NCI-H2029 treated with DMSO at 0.1 percent for 48 hours (cell line): ENCODE measurements at places on chromosomes 6 and 20.
A peak's percentile ranks its signal among the peaks of the same experiment; 100 is the strongest.

DNA sequence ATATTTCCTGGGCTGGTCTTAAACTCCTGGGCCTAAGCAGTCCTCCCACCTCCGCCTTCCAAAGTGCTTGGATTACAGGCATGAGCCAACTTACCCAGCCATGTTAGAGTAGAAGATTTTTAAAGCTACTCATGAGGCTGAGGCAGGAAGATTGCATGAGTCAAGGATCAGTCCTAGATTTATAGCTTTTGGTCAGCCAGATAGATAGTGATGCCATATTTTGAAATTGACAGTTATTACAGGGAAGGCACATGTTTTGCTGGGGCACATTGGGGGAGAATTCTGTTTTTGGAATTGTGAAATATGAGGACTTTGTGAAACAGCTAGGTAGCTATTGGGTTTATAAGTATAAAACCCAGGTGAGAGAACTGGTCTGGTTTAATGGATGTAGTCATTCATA lies 40.9 kb downstream of the DOP1A start:
- no peak for DNase-seq

DNA sequence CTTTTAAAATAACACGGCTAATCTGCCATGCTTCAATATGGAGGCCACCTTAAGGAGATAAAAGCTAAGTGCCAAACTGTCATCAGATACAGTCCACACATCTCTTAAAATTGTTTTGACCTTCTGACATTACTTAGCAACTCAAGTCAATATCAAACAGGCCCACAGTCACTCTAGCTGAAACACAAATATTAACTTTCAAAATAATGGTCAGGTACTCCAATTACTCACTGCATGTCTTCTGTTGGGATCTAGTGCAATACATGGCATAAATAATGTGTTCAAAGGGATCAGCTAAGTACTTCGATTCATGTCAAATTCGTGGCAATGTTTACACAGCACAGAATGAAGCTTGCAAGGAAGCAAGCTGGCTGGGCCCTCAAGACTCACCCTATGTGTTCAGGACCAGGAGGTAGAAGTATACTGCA lies 133.9 kb upstream of the BEND6 start:
- no peak for DNase-seq

DNA sequence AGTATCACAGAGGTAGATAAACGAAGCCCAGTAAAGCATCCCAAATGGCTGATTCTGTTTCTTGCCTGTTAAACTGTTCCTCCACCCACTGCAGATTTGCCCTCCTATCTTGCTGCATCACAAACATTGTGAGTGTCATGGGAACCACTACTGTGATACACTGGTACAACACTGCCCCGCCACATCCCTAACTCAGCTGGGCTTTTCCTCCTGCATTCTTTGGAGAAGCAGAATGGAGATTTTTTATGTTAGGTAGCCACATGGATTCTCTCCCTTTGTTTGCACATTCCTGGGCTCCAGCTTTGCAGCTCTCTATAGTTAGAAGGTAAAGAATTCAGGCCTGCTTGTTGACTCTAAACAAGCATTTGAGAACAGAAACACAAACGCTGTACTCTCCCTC lies 234.1 kb downstream of the TMEM242 start:
- peak; percentile 65 for DNase-seq

DNA sequence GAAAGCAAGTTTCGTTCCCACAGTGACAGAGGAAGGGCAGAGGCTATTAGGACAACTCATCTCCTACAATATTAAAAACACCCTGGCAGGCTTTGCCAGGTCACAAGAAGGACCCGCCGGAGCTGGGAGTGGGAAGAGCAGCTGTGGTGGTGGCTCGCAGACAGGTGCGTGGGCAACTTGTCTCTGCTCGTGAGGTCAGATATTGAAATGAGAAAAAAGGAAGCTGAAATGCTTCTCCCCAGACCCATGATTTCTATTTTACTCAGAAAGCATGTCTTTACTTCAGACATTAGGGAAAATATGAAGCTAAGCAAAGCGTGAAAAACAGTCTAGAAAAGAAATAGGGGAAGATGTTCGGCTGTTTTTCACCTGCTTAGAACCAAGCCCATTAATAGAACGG lies 166.3 kb upstream of the EEF1E1 start:
- no peak for DNase-seq

- DNase-seq = no peak
Observed at GRCh38 chr6:133512410-133513016, 271.4 kb downstream of the EYA4 start.

DNA sequence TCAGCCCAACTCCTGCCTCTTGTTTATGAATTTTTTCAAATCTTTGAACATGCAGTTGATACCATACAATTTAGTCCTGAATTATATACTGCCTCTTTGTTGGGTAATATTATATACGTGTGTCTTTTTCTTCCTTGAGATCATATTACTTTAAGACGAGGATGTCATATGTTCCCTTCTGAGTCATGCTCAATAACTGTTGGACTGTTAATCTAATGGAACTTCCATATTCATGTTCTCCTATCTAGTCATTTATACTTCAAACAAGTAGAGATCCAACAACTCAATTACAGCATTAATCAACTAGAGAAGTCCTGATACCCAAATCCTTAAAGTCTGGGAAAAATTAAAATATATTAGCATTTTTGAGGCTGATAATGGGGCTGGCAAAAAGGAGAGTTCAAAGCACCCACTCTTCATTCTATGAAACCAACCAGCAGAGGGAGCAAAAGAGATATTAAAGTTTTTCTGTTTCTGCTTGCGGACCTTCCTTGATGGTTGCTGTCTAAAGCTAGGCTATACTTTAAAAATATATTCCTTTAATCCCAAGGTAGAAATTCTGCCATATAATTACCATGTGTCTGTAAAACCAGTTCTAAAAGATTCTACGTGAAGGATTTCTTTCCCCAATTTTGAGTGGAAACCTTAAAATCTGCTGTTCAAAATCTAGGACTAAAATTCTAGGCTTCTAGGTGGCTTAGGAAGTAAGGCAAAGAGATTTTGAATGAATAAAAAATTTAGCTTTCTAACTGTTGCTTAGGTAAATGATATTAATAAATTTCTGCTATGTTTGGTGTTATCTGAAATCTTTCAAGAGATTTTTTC lies 498.9 kb downstream of the BCKDHB start:
- peak; percentile 43 for DNase-seq

DNA sequence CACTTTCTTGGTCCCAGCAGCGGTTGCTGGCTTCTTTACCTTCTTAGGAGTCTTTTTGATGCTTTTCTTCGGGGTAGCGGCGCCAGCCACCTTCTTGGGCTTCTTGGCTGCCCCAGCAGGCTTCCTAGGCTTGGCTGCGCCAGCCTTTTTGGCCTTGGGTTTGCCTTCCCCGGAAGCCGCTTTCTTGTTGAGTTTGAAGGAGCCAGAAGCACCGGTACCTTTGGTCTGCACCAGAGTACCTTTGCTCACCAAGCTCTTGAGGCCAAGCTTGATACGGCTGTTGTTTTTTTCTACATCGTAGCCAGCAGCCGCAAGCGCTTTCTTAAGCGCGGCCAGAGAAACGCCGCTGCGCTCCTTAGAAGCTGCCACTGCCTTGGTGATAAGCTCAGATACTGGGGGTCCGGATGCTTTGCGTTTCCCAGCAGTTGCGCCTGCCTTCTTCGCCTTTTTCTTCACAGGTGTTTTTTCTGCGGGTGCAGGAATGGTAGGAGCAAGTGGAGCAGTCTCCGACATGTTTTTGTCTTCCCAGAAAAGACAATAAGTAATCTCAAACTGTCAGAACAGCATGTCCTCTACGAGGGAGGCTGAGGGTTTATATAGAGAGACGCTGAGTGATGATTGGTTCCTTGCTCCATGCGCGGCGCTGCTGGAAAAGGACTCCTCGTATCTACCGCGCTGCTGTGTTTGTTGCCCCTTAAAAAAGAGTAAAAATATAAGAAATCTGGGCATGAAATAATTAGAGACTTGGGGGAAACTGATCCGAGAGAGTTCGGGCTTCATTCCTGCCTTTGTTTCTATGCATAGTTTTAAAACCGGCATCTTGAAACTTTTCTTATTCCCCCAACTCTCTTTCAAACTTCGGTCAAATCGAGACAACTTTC lies 130.3 kb upstream of the BTN3A2 start:
- DNase-seq = no peak

DNA sequence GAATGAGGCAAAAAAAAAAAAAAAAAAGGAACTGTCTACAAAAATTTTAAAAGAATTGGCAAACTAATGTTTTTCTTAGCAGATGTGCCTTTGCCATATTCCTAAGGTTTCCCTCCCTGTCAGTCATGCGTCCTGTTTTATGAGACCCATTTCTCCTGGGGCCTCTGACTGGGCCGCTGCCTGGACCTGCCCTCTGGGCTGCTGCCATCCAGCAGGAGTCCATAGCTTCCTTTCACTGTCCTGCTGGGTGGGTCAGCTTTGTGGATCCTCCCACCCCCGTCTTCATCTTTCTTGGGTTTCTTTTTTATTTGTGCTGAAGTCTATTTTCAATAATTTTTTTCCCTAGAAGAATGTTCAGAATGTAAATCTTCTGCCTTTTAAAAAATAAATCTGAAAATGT lies 110.8 kb upstream of the SCP2D1 start:
- DNase-seq = no peak

GRCh38 chr6:79079561-79080041 lies 1.5 kb upstream of the PHIP start:
- DNase-seq = no peak

DNA sequence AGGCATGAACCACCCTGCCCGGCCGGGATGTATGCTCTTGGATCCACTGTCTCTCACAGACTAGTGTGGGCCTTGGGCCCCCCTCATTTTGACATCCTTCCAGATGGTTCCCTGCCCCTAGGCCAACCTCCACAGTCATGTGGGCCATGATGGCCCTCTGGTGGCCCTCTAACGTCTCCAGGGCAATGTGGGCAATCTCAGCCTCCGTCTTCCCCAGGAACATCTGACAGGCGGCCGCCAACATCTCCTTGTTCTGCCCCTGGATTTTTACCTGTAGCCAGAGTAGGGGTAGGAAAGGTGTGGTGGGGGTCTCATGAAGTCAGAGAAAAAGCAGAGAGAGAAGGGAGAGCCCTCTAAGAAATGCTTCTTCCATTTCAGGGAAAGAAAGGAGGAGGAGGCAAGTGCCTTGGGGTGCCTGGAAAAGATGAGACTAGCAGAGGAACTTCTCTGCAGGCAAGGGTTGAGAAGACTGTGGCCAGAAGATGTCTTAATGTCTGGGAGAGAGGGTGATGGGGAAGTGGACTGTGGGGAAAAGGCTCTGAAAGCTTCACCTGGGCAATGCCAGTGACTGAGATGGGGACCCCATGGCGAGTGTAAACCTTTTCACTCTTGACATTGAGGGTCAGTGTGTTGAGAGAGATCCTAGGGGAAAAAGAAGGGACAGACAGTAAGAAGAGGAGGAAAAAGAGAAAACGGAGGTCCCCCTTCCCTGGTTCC lies 1.3 kb downstream of the FLOT1 start:
- DNase-seq = no peak

- DNase-seq = peak; percentile 56
Observed at GRCh38 chr20:40286975-40287531, 402.0 kb downstream of the MAFB start.

- DNase-seq = no peak
Observed at GRCh38 chr20:59972037-59972801, 14.0 kb downstream of the CDH26 start.

DNA sequence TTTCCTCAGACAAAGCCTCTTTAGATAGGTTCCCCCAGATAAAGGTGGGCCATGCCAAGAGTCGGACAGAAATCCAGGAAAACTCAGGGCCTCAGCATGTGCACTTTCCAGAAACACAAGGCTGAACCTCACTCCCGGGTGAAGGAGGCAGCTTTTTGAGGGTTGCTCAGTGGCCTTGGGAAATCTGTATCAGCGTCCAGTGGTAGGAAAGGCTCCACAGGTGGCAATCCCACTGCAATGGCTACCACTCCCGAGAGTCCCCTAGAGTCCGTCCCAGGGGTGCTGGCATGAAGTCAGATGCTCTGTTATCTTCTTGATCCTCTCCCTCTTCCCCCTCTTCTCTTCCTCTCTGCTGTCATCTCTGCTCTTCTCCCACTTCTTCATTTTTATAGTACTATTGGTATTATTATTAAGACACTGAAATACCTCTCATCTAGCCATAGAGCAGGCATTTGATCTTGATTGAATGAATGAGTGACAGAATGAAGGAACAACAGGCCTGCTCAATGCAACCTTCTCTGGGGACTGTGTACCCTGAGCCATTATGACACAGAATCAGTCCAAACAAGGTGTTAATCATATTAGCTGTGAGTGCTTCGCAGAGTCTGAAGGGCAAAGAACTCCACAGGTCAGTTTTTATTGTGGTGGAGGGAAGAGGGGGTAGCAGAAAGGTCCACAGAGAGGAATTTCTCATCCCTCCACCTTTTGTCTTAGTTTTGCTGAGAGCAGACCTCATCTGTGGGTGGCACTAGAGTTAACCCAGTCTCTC lies 13.3 kb downstream of the SLC22A1 start:
- DNase-seq = no peak

DNA sequence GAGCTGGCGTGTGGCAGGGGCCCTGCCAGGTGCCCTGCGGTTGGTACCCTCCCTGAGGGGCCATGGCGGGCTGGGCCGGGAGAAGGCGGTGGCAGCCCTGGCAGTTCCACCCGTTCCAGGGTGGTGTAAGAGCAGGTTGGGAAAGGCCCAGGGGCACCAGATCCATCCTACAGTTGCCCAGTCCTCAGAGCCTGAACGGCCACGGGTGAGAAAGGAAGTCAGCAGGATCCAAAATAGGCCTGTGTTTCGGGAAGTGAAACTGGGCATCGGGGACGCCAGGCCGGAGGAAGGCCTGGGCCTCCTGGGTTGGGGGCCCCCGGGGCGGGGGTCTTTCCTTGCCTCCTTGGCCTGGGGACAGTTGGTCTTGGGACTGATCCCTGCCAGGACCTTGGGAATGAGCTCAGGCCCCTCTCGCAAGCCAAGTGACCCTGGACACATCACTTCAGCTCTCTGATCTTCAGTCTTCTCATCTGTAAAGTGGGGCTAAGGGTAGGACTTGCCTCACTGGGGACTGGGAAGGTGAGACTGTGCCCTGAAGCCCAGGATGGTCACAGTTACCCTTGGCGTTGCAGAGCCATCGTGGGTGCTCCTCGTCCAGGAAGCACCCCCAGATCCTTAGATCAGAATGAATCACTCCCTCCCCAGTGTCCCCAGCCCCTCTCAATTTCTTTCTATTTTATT lies 18.1 kb upstream of the NOL4L start:
- no peak for DNase-seq

- DNase-seq = no peak
Observed at GRCh38 chr20:16451001-16451400, 122.2 kb downstream of the KIF16B start.
